Retina (tissue), 1 donor: ENCODE measurements at places on chromosomes 2 and 18.

- no peak for DNase-seq
Observed at GRCh38 chr2:58107803-58108710, 61.5 kb downstream of the VRK2 start.

DNA sequence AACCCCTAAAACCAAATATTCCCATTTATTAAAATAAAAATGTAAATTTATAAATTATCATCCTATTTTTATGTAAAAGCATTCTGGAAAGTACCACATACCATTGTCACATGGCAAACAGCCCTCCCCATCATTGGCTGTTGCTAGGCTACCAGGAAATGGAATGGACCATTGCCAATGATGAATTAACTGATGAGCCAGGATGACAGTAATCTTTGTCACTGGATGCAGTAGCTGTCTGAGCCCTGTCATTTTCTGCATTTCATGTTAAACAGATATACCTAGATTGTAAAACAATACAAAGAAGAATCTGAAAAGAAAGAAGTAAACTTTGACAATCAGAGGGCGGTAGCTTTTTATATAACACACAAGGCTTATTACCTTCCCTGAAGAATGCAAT, 641.4 kb downstream of the BCL11A start:
- no peak for DNase-seq

- DNase-seq: no peak
Observed at GRCh38 chr2:201414099-201415023, 36.9 kb downstream of the TRAK2 start.

- no peak for DNase-seq
Observed at GRCh38 chr2:198717451-198717850, 740.3 kb downstream of the SATB2 start.

DNA sequence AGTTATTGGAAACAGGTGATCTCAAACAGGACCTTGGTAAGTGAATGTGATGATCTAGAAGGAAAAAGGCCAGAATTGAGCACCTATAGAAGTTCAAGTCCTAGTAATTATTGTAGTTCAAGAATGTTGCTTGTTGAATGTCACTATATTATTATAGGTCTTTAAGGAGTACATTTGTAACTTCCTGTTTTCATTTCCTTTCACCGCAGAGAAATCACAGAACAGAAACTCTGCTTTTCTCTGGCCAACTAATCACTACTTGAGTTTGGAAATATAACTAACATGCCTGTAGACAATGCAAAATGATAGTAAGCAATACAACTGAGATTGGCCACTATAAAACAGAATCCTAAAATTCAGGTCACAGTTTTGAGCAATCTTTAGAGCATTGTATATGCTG, 61.8 kb upstream of the EFEMP1 start:
- no peak for DNase-seq

DNA sequence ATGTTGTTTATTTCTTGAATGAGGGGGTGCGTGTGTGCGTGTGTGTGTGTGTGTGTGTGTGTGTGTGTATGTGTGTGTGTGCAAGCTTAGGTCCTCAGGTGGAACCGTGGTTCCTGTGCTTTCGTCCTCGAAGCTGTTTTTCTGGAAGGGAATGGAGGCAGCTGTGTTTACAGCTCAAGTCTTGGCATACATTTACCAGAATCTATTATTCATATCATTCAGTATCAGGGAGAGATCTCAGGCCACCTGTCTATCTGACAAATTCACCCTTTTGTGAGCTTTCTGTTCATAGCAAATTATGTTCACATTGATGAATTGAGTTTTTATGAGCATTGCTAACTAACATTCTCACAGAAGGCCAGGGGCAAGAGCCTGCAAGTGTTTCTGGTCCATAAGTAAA, 550.4 kb downstream of the ARHGAP15 start:
- peak; percentile 37 for DNase-seq

GRCh38 chr2:176161825-176162626, 4.9 kb downstream of the HOXD3 start:
- DNase-seq: peak; percentile 60

GRCh38 chr2:162422894-162423293, 79.0 kb downstream of the GCA start:
- DNase-seq: no peak

- peak; percentile 67 for DNase-seq
Observed at GRCh38 chr2:231621051-231621879, 28.6 kb downstream of the TEX44 start.

- DNase-seq: no peak
Observed at GRCh38 chr2:10036095-10036884, 7.1 kb upstream of the KLF11 start.

DNA sequence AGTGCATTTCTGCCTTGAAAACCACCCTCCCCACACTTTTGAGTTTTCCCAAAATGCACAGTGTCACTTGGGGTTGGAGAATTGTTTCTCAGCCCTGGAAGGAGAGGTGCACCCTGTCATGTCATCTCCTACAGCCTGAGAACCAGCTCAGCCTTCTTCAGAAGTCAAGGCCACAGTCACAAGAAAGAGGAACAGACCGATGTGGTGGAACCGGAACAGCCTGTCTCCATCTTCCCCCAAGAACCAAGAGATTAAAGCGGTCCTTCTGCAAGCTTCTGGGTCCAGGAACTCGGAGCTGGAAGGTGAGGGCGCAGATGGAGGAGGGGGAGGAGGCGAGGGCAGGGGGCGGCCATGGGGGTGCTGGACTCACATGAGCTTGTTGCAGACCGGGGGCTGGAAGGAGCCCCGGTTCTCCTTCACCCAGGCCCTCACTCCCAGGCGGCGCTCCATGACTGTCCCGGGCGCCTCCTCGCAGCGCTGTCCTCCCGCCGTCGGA, 248 bp downstream of the HAAO start:
- DNase-seq: no peak

DNA sequence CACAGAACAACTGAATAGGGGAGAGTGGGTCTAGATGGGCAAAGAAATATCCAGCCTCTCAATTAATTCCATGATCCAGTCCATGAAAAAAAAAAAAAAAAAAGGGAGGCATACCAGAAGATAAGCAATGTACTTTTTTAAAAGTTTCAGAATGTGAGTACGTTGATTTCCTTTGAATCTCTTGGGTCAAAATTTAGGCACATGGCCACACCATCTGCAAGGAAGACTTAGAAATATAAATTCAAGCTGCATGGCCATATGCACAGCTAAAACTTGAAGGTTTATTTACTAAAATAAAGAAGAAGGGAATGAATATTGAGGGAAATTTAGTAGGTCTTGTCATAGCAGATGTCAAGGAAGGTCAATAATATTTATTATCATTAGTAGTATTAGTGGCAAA, 286.5 kb upstream of the CDH7 start:
- no peak for DNase-seq

GRCh38 chr2:190340369-190340768, 3.0 kb upstream of the INPP1 start:
- no peak for DNase-seq

- DNase-seq: no peak
Observed at GRCh38 chr18:45538444-45538843, 76.8 kb upstream of the SLC14A2 start.

DNA sequence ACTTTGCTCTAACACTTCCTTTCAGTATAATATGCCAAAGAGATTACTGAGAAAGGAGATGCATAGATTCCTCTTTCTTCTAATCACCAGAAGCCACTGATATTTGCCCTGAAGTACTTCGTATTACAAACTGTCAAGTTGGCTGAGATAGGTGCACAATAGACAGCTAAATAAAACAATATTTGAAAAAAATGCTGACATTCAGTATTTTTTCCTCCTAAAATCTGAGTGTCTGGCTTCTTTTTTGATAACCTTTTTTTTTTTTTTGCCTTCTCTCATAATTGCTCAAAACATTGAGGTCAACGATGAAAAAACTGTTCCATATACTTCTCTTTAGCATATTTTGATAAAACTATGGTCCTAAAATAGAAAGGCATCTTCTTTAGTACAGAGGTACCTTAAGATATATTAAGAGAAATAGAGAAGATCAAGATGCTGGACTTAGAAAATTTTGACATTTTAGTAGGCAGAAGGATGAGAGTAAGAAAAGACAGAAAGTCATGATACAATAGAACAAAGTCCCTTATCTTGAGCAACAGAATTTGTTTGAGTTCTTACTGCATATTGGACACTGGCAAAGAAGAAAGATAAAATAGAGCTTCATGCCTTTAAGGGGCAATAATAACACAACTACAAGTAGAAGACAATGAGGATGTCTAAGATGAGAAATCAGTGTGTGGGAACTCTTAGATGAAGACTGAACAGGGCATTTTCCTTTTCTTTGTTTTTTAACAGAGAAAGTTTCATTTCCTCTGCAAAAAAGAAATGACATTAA, 220.7 kb downstream of the PTH2R start:
- no peak for DNase-seq

- DNase-seq: peak; percentile 58
Observed at GRCh38 chr2:2850218-2850755, 519.2 kb upstream of the MYT1L start.

GRCh38 chr18:21331065-21331464, 89.0 kb downstream of the GREB1L start:
- no peak for DNase-seq

GRCh38 chr2:191965733-191966132, 118.8 kb upstream of the CAVIN2 start:
- DNase-seq: no peak

- DNase-seq: no peak
Observed at GRCh38 chr2:45260946-45261345, 251.7 kb upstream of the SIX2 start.

GRCh38 chr2:25398534-25398933, 56.8 kb upstream of the DNMT3A start:
- no peak for DNase-seq

- peak; percentile 46 for DNase-seq
Observed at GRCh38 chr2:6812857-6813530, 52.7 kb downstream of the CMPK2 start.

DNA sequence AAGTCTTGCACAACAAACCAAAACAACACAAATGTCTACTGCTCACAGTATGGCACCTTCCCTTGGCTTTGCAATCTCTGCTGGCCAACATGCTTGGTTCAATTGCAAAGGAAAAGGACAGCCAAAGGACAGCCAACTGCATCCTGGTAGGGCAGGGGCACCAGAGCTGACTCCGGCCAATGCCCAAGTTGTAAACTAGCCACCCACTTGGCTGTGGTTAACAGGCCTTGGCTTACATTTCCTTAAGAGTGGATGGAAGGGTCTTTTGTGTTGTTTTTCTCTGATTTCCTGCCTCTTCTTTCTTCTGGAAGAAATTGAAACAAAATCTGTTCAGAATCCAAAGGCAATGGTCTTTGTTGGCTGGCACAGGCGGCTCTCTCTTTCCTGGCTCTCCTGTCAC, 119.1 kb upstream of the TRIB2 start:
- no peak for DNase-seq

DNA sequence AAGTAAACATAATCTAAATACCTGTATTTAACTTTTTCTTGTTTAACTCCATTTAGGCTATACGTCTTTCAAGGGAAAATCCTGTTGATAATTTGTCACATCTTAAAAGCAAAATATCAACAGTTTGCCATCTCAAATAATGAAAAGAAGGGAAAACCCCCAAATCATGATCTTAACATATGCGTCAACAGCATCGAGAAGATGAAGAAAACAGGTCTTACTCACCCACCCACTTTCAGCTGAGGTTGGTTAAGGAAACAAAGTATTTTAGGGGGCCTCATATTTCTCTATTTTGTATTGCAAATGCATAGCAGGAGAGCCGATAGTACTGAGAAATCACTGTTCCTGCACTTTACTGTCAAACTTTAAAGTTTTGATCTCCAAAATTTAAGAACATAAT, 143.1 kb upstream of the COPS8 start:
- no peak for DNase-seq

- DNase-seq: no peak
Observed at GRCh38 chr2:70830366-70830765, 5.2 kb downstream of the CD207 start.

DNA sequence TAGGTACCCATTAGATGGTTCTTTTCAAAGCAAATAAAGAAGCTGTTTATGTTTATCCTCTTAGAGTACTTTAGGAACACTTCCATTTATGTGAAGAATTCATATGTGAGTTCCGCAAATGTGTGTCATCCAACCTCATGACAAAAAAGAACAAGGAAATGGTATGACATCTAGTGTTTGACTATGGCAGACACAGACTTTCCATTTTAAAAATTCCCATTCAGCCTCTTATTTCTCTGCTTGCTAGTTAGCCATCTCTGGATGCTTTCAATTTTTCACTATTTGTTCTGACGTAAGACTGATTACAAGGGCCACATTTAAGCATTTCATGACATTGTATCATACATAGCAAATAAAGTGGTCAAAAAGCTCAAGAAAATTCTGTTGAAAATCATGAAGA, 103.0 kb downstream of the ZAP70 start:
- no peak for DNase-seq

GRCh38 chr2:120516679-120517314, 170.9 kb downstream of the INHBB start:
- DNase-seq: no peak

GRCh38 chr18:29512203-29512602, 1335.3 kb upstream of the CDH2 start:
- no peak for DNase-seq

DNA sequence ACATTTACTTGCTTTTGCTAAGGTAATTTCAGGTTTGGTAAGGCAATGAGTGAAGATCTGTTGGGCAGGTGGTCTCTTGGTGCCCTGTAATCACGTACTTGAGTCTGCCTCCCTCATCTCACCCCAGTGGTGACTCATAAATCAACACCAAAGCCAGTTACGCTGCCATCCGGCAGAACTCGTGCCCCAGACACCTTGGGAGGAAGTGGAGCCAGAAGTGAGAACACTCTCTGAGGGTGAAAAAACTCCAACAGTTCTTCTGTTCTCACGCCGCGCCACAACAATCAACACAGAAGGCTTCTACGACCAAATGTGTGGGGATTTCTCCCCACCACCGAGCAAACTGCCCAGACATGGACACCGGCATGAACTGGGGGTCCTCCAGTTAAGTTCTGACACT, 206.2 kb downstream of the ARL4C start:
- no peak for DNase-seq

DNA sequence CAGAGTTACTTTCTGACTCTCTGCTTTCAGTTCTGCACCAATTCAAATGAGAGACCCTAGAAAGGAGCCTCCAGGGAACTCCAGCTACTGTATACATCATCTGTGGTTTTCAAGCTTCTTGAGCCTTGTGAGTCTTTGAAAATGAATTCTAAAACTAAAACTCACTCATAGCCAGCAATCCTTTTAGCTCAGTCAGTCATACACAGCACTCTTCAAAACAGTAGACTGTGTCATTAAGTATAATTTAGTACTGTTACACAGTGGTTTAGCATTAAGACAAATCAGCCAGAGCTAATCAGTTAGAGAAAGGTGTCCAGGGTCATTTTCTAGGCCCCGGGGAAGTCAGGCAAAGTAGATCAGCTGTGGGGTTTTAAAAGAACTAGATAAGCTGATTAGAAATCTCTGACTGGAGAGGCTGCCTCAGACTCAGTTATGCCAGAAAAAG, 322.1 kb upstream of the THUMPD2 start:
- DNase-seq: peak; percentile 37

- no peak for DNase-seq
Observed at GRCh38 chr2:21318263-21318662, 194.5 kb downstream of the TDRD15 start.

DNA sequence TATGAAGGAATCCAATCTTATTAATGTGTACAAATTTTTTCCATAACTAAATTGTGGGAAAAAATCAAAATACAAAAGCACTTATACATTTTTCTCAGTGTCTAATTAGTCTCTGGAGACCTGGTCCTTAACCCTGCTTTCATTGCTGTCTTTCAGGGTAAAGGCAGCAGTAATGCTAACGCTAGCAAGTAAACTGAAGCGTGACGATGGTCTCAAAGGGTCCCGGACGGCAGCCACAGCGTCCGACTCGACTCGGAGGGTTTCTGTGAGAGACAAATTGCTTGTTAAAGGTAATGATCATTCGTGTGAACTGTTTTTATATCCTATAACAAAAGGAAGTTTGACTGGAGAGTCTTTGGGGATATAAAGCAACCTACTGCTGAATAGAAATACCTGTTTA, 6.1 kb downstream of the UBE2F start:
- DNase-seq: no peak
